ENCODE measurements at places on chromosomes 11 and 22. TPM values are rescaled to one million over a fixed set of nuclear protein-coding genes. Genes with fewer than 3 reads are reported as not detected.

- no peak for DNase-seq
Observed at GRCh38 chr22:19694696-19695095, 19.6 kb upstream of the SEPTIN5 start.

- no peak for DNase-seq
Observed at GRCh38 chr11:2090172-2091111, 48.7 kb downstream of the IGF2 start.

GRCh38 chr22:23398701-23399366, 181.3 kb downstream of the IGLL1 start:
- no peak for DNase-seq

GRCh38 chr11:61189933-61190332, 13.4 kb upstream of the PGA3 start:
- DNase-seq: no peak

DNA sequence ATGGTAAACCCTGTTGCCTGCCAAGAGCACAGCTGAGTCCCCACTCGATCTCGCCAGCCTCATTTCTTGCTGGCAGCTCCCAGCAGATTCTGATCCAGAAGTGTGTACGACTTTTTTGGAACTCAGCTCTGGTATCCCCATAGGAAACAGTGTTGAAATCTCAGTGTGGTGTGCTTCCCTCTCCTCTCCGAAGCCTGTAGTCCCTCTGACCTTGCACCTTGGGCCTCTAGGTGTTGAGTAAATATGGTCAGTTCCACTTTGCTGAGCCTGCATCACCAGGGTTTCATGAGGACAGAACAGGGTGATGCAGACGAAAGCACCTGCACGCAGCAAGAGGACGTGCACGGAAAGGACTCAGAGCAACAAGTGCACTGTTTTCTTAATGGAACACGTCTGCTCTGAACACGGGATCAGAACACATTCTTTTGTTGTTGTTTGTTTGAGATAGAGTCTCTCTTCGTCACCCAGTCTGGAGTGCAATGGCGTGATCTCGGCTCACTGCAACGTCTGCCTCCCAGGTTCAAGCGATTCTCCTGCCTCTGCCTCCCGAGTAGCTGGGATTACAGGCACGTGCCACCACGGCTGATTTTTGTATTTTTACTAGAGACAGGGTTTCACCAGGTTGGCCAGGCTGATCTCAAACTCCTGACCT, 3.8 kb upstream of the CPT1A start:
- no peak for DNase-seq

GRCh38 chr22:35886309-35886708, 142.3 kb downstream of the RBFOX2 start:
- DNase-seq: no peak

DNA sequence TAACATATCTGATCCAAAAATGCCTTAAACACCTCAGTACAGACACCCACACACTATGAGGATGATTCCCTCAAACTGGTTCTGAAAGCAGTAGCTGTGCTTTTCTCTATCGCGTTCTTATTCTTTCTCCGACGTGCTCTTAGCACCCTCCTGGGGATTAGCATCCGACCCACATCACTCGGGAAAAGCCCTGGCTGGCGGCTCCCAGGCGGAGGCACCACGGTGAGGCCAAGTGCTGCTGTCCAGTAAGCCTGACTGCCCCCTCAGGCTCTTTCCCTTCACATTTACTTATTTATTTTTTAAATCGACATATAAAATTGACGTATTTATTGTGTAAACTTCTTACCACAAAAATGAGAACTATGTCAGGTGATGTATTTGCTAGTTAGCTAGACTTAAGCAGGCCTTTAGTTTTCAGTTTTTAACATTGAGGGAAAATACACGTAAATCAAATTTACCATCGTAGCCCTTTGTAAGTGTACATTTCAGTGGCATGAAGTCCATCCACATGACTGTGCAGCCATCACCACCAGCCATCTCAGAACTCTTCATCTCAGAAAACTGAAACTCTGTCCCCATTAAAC, 19.2 kb downstream of the TBX1 start:
- no peak for DNase-seq

DNA sequence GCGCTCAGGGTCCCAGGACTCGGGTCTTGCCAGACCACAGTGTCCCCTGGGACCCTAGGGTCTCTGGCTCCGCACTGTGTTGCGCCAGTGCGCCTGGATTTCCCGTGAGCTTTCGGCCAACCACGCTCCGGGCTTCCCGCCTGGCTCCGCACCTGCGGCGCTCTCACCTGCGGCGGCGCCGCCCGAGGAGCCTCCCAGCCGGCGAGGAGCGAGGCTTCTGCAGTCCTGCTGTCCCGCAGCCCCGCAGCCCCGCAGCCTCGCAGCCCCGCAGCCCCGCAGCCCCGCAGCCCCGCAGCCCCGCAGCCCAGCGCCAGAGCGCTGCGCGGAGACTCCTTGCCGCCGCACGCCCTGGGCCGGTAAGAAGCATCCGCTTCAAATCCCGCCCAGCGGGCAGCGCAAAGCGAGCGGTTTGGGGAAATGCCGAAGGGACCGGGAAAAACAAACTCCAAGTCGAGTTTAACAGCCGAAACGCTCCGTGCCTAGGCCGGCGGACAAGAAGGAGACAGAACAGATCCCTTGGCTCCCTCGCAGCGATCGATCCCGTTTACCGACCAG, 939 bp downstream of the ALX4 start:
- DNase-seq: no peak

- DNase-seq: no peak
Observed at GRCh38 chr11:112694813-112695212, 266.4 kb upstream of the NCAM1 start.

- no peak for DNase-seq
Observed at GRCh38 chr22:29563652-29564460, 10.3 kb upstream of the THOC5 start.

- no peak for DNase-seq
Observed at GRCh38 chr22:40406063-40406890, 35.9 kb downstream of the SGSM3 start.

DNA sequence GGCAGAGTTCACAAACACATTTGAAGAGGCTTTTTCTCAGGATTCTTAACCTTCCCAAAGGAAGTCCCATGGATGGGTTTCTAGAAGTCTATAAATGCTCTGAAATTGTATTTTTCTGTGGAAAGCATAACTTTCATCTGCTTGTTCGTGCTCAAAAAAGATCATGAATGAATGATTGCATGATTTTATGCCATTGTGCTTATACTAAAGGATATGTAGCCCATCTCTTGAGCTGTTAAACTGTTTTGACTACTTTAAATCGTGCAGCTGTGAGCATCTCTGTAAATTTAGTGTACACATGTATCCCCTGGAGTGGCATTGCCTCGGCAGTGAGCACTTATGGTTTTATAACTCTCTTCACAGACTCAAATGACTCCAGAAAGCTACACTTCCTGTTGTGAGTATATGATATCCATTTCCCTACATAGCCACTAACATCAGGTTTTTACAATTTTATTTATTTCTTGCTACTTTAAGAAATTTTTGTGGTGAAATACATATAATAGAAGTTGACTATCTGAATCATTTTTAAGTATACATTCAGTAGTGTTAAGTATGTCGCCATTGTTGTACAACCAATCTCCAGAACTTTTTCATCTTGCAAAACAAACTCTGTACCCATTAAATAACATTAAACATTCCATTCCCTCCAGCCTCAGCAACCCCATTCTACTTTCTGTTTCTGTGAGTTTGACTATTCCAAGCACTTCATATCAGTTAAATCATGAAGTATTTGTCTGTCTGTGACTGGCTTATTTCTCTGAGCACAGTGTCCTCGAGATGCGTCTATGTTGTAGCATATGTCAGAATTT, 8.0 kb downstream of the NEAT1 start:
- no peak for DNase-seq

DNA sequence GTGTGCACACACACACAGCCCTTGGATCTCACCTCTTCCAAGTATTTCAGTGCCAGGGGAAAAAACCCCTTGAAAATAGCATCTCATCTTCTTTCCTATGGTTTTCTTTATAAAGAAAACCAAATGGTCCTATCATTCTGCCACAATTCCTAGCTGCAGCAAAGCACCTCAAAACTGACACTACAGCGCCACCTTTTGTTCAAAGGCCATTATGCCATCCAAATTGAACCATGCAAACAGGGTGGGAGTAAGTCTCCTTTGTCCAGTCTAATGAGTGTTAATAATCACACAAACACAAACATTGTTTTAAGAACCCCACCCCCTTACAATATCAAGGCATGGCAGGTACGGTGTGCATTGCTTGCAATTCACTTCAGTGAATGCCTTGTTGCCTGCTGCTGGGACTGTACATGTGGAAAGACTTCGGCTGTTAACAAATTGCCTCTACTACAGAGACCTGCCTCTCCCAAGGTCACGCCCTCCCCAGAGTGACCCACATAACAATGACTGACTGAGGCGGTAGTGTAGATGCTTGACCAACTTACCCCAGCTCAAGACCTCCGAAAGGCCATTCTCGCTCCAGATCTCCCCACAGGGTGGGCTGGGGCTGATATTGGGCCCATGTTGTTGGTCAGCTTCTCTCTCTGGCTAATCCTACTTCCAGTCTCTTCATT, 31.7 kb downstream of the FAM181B start:
- no peak for DNase-seq

- no peak for DNase-seq
Observed at GRCh38 chr11:130088919-130089673, 19.4 kb downstream of the APLP2 start.

- DNase-seq: no peak
Observed at GRCh38 chr22:31177420-31178162, 17.6 kb downstream of the RNF185 start.

- DNase-seq: no peak
Observed at GRCh38 chr22:46450931-46451561, 86.4 kb downstream of the CELSR1 start.

- DNase-seq: no peak
Observed at GRCh38 chr11:10823152-10823579, 14.4 kb upstream of the EIF4G2 start.

GRCh38 chr11:125498521-125498920, 2.5 kb upstream of the FEZ1 start:
- DNase-seq: no peak

DNA sequence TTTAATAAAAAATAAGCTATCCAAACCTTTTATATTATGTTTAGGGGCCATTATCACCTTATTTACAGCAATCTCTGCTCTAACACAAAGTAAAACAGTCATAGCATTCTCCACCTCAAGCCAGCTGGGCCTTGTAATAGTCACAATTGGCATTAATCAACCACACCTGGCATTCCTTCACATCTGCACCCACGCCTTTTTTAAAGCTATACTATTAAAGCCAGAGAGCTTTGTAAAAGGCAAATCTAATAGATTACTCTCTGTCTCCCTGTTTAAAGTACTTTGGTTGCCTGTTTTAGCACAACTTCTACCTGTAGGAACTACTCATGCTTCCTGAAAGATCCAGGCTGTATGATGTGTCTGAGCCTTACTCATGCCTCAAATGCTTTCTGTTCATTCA, 113.1 kb downstream of the CSNK2A3 start:
- no peak for DNase-seq

- DNase-seq: no peak
Observed at GRCh38 chr22:49507607-49508292, 319.9 kb downstream of the BRD1 start.

- DNase-seq: no peak
Observed at GRCh38 chr22:30227438-30228228, 18.9 kb downstream of the LIF start.

DNA sequence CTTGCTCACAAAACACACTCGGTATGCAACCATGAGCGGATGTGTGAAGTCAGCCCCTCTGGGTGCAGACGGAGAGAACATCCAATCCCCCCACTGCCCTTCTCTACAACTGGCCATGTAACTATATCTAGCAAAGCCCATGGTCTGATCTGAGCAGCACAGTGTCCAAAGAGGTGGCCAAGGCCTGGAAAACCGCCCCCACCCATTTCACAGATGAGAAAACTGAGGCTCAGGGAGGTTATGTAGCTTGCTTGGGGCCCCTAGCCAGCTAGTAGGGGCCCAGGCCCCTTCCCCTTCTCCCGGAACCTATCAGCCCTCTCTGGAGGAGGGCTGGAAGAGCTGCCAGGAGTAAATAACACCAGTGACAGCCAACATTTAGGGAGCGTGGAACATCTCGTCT, 15.4 kb upstream of the NEFH start:
- DNase-seq: no peak

DNA sequence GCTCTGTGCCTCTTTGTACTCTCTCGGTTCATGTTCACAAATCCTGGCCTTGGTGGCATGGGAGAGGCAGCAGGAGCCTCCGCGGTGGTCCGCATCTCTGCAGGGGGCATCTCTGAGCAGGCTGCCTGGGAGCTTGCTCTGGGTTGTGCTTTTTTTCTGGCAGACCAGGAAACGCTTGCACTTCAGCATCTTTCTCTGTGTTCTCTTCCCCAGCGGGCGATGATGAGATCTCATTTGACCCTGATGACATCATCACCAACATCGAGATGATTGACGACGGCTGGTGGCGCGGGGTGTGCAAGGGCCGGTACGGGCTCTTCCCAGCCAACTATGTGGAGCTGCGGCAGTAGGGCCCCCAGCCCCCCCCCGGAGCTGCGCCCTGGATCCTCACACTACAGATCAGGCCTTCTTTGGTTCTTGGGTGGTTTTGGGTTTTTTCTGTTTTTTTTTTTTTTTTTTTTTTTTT, 36.5 kb downstream of the CTTN start:
- no peak for DNase-seq

GRCh38 chr22:38236786-38237185, 35.0 kb downstream of the MAFF start:
- no peak for DNase-seq

GRCh38 chr11:74460481-74461154, 6.7 kb downstream of the KCNE3 start:
- no peak for DNase-seq

DNA sequence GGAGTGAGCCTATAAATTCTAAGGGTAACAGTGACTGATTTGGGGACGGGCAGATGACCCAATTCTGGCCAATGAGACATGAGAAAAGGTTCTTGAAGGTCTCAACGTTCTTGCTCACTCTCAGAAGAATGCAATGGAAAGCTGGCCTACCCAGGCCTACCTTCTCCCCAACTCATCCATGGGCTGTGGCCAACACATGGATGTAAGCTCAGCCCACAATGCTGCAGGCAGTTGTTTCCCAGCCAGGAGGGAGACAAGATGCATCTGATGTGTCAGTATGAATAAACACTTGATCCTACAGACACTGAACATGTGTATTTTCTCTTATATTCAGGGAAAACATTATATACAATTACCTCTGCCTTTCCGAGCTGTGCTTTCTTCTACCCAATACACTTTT, 24.4 kb downstream of the PI4KA start:
- DNase-seq: no peak

Gene HORMAD2
- 0.43 TPM for total RNA-seq

Gene APOL4
- 0.67 TPM for total RNA-seq

Gene OR51E2
- not detected for total RNA-seq

Gene SC5D
- total RNA-seq: 43.9 TPM

Gene GLYATL2
- not detected for total RNA-seq

Gene OTOG
- 0.21 TPM for total RNA-seq

Gene OR5P2
- total RNA-seq: 0.26 TPM

Gene UBQLNL
- total RNA-seq: 0.19 TPM

Gene USH1C
- 30.0 TPM for total RNA-seq

Gene CRACR2B
- 10.3 TPM for total RNA-seq

Gene OR52N4
- total RNA-seq: not detected
